ENCODE measurements at places on chromosomes 3 and 15. TPM values are rescaled to one million over a fixed set of nuclear protein-coding genes. Genes with fewer than 3 reads are reported as not detected.
A peak's percentile ranks its signal among the peaks of the same experiment; 100 is the strongest.

DNA sequence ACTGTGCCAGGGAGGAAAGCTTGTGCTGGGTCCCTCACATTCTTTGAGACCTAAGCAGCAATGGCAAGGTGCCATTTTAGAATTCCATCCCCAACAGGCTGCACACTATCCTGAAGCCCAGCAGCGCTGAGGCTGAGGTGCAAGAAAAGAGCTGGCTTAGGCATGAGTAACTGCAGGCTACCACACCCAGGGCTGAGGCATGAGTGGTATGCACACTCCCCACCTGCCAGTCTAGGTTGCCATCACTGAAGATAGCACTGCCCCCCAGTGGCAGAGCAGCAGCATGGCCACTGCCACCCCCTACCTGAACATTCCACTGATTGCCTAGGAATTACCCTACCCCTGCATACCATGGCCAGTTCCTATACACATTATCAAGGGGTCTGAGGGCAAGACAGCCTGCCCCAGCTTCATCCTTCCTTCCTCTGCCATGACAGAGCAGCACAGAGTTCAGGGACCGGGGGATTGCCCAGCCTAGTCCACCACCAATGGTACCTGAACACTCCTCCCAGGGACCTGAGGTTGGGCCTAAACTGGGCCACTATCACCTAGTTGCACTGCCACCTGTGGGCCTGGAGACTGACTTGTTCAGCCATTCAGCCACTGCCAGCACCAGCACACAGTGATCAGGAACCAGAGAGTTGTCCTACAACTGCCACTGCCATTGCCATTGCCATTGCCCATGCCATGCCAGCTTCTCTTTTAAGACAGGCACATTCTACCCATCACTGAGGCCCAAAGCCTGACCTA lies 129.8 kb downstream of the SATB1 start:
- peak; percentile 4 for DNase-seq

AMIGO3 gene
- total RNA-seq = not detected

GRCh38 chr3:138600100-138600745 lies 6.2 kb upstream of the CEP70 start:
- no peak for DNase-seq

DNA sequence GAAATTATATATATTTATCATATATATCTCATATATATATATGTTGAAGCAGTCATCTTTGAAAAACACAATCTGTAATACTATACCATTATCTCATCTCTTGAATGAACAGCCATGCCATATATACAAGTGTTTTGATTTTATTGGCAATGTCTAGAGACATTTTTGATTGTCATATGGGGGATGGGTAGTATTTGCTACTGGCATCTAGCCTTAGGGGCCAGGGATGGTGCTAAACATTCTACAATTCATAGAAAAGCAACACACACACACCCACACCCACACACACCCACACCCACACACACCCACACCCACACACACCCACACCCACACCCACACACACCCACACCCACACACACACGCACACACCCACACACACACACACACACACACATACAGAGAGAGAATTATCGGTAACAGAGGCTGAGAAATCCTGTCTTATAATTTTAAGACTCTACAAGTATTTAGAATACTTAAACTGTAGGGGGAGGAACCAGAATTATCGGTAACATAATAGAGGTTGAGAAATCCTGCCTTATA lies 11.1 kb upstream of the PIK3R4 start:
- DNase-seq = no peak

- peak; percentile 10 for DNase-seq
Measured at GRCh38 chr3:153706706-153707105, 414.5 kb upstream of the ARHGEF26 start.

All from kidney (tissue), 22 donors.